Stimulated activated CD8-positive, alpha-beta memory T cell treated with anti-CD3 and anti-CD28 coated beads, Interleukin-2, amount 100 ng/mL, for 1 hour (primary cell): ENCODE measurements at places on chromosomes 5 and 9.

DNA sequence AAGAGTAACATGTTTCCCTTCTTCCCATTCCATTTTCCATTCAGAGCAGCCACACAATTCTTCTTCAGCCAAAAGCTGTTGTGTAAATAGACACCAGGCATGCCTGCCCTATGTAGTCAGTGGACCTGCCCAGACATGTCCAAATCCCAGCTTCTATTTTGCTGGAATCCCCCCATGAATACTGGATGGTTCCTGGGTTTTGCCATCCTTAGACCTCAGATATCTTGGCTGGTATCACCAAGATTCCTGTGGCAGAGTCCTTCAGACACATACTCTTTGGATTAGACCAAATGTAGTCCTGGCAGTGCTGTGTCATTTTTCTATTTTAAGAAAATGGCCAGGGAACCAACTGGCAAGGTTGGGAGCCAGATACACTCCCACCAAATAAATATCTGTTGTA, 10.3 kb downstream of the FST start:
- DNase-seq: no peak

DNA sequence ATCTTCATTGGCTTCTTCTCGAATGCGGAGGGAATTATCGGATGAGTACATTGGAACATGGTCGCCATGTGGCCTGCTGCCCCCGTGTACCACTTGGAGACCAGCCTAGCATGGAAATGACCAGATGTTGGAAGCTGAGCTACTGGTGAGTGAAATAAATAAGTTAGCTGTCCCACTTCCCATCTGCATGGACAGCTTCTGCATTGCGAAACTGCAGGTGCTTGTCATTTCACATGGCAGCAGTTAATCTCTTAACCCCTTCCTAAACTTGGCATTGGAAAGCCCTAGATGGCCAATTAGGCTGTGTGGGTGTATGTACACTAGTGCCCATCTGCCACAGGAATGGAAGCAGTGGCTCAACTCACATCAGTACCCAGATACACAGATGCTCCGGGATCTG, 246.6 kb upstream of the IL12B start:
- no peak for DNase-seq

- no peak for DNase-seq
Measured at GRCh38 chr5:148909040-148909439, 82.6 kb downstream of the ADRB2 start.

GRCh38 chr9:98085058-98085457, 28.5 kb downstream of the NANS start:
- DNase-seq: no peak

DNA sequence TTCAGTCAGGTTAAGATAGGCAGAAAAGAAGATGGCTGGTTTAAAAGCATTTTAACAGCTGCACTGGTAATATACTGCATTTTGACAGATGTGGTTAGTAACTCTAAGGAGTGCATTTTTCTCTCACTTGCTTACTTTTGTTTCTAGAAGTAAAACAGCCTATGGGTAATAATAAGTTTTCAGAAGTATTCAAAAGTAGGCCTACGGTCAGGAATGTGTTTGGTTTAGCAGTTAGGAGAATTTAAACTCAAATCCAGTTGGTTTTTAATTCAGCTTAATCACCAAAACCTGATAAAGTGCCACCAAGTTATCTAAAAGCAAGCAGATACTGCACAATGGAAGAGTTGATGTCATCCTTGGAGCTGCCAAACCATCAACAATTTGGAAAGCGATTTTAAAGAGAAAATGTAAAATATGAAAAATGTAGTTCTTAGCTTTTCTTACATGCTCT, 160.3 kb downstream of the ARSB start:
- no peak for DNase-seq

DNA sequence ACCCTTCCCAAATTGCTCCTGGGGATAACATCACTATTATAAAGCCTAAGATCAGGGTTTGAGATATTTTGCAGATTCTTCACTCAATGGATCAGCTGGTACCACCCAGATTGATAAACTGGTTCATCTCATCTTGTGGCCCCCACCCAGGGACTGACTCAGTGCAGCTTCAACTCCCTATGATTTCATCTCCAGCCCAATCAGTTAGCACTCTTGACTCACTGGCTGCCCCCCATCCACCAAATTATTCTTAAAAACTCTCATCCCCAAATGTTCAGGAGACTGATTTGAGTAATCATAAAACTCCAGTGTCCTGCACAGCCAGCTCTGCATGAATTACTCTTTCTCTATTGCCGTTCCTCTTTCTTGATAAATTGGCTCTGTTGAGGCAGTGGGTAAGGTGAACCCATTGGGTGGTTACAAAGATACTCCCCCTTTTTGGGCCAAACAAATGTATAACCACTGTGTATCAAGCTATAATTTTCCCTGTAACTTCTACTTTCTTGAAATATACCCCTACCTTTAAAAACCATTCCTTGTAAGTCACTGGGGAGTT, 263.3 kb upstream of the IL12B start:
- DNase-seq: no peak

GRCh38 chr5:17720071-17720470, 85.8 kb downstream of the TAF11L14 start:
- DNase-seq: no peak

DNA sequence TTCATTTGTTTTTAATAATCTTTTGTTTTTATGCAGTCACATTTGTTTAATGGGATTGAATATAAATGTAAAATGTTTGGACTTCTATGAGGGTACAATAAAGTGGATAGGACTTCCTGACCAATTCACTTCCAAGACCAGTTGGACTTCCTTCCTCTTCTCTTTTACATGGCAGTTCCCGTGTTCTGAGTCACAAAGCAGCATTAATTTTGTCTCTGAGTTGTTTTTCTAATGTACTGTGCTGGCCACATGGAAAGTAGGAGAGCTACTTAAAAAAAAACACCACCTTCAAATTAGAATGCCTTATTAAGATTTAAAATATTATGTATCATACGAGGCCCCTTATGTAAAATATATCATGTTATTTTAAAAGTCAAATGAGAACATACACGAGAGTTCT, 87.3 kb downstream of the CCDC171 start:
- no peak for DNase-seq

DNA sequence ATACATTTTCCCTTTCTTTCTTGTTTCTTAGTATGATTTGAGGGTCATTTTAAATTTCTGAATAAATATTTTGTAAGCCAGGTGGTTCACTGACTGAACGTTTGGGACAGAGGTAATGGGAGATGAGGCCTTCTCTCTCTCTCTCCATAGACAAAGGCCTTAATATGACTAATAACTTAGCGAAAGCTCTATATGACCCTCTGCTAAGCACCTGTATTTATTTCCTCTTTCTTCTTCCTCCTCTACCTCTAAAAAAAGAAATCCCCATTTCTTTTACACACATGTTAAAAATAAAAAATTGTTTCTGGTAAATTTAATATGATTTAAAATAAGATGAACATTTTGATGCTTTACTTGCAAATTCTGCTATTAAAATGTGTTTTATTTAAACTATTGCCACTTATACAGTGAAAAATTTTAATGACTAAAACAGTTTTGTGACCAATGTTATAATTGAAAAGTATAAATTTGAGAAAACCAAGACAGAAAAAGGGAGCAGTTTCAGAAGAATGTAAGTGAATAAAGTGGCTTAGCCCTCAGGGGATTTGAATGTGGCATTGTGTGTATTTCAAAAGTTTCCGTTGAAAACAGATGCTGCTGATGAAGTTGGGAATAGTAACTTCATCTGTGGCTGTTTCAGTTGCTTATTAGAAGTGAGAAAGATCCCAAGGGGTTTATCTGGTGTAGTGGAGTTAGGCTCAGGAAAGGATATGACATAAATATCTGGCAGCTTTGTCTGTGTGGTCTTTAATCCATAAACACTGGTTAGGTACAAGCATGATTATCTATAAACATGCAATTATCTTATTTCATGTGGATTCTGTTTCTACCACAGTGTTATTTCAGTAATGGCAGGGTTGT, 128.6 kb upstream of the GRHPR start:
- DNase-seq: no peak

GRCh38 chr9:126169736-126170135, 156.9 kb upstream of the MVB12B start:
- DNase-seq: no peak

DNA sequence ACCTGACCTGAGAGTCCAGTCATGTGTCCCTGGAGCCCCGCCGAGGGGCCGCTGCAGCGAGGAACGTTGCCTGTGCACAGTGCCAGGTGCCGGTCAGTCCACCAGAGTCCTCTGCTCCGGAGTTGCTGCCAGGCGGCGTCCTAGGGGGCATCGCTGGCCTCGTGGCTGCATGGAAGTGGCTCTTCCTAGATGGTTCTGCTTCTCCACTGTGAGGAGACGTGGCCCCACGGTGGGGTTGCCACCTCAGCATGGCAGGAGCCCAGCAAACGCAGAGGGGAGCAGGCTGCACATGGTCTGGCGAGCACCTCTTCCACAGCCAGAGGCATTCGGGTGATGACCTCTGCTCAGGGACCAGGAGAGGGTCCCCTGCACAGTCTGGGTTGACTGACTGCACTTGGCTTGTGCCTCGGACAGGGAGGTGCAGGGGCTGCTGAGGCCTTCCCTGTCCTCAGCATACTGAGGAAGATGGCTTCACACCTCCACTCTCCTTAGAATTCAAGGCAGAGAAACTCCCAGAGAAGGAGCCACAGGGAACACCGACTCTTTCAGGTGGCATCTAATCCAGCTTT, 25.9 kb upstream of the POMT1 start:
- DNase-seq: no peak

DNA sequence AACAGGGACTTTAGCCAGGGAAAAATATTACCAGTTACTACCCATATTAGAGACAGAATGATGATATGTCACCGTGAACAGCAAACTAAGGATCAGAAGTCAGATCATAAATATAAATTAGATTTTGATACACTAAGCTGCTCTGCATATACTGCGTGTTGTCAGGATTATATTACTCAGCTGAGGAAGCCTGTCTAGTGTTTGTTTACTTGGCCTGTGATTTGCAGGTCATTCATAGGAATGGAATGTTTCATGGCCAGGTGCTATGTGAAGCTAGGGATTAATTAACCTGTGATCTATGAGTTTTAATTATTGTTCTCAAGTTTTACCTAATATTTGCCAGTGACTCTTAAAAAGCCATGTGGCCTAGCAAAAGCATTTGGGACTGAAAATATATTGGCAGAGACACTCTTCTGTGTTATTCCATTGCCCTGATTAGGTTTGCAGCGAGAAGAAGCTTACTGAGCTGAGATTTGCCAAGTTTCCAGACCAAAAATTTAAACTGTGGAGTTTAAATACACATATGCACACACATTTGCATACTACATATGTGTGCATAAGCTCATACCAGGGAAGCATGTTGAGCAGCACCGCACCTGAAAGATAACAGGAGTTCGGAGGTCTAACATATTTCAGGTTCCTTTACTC, 496.3 kb upstream of the GRIA1 start:
- DNase-seq: no peak

- no peak for DNase-seq
Measured at GRCh38 chr5:32794086-32794485, 83.0 kb downstream of the NPR3 start.

DNA sequence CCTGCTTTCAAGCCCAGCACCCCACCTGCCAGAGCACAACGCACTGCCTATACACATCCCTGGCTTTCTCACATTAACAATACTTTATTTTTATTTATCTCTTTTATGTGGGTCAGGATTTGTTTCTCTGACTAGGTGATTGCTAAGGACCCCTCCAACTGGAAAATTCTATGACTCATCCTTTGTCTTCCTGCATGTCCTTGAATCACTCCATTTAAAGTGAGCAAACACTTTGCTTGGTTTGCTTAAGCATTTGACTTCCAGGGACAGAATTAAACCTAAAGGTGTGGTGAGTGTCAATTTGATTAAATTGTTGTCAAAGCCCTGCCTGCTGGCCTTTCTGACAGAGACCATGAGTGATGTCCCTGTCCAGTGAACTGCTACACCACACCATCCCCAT, 536.5 kb upstream of the BRINP1 start:
- DNase-seq: no peak

GRCh38 chr9:33469891-33470290, 3.8 kb downstream of the NOL6 start:
- DNase-seq: no peak

- DNase-seq: no peak
Measured at GRCh38 chr5:96790961-96791504, 16.7 kb downstream of the ERAP1 start.

DNA sequence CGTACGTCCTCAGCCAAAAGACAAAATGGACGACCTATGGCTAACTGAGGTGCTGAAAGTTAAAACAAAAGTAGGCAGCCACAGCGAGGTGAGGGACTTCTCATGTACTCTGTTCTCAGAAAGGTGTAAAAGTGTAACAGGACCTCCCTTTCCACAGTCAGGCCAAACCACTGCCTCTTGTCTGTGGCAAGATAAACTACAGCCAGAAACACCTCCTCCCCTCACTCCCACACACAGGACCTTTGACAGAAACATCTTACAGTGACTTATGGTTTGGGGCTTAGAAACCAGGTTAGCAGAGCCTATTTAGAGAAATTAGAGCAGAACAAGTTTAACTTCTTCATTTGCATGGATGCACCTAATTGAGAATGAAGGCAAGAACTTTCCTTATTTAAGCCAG, 499.1 kb upstream of the GRIN3A start:
- DNase-seq: no peak

DNA sequence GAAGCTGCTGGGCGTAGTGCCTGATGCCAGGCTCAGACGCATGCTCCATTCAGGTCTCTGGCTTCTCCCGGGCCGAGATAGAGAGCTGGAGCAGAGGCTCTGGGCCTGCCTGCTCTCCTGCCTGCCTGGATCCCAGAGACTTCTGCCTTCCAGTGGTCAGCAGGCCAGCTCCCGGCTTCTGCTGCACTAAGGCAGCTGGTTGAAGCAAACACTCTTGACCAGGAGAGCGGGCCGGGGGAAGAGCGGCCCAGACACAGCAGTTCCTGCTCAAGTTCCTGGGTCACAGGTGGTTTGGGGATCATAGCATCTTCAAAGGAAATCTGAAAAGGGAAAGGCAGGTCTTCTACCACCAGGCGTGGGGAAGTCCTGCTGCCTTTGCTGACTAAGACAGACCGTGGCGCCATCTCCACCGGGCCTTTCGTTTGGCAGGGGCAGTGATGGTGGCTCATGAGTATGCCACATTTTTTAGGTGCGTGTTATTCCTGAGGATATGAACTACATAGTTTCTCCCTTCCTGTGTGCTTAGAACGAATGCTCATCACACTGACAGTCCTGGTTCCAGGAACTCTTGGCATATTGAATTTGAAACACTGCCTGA, 31.1 kb downstream of the AK8 start:
- no peak for DNase-seq

- no peak for DNase-seq
Measured at GRCh38 chr9:85171163-85171562, 501.6 kb downstream of the NTRK2 start.

- no peak for DNase-seq
Measured at GRCh38 chr5:149141957-149142851, 911 bp downstream of the ABLIM3 start.

DNA sequence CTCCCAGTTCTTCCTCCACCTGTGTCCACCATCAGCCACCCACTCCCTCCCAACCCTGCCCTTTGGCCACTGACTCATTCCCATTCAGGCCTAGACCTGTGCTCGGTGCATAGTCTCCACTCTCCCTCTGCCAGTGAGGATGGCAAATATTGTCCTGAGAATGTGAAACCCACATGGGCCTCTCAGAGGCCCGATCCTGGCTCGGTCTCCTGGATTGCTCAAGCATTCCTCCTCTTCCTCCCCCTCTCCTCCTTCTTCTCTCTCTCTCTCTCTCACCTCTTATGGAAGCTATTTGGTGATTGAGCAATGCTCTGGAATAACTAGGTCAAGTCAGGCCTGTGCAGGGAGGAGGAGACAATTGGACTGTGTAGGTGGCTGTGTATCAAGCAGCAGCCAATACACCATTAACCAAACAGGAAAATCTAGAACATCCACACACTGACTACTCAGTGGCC, 99.9 kb downstream of the KLF4 start:
- no peak for DNase-seq
